DND-41 (cell line): ENCODE measurements at places on chromosomes 5 and 9.
A peak's percentile ranks its signal among the peaks of the same experiment; 100 is the strongest.

GRCh38 chr9:6910032-6910431, 152.3 kb downstream of the KDM4C start:
- no peak for DNase-seq

- DNase-seq, result no peak
Observed at GRCh38 chr5:137815202-137815990, 52.3 kb upstream of the MYOT start.

- no peak for DNase-seq
Observed at GRCh38 chr9:115395511-115396021, 277.6 kb upstream of the TNC start.

- DNase-seq, result no peak
Observed at GRCh38 chr5:56026863-56027300, 32.1 kb upstream of the IL6ST start.

DNA sequence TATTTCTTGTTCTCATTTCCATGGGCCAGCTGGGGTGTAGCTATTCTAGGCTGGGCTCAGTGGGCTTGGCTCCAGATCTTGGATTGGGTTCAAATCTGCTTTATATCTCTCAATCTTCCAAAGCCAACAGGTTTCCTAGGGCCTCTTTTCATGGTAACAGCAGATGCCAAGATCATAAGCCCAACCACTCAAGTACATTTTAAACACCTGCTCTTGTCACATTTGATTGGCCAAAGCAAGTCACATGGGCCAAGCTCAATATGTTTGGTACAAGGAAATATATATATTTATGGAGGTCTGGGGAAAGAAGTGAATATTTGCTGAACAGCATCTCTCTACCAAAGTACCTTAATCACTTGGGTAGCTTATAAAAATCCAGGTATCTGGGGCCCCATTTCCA, 49.5 kb downstream of the MRRF start:
- no peak for DNase-seq

- no peak for DNase-seq
Observed at GRCh38 chr5:92544036-92544435, 1037.0 kb downstream of the NR2F1-AS1 start.

- DNase-seq, result no peak
Observed at GRCh38 chr9:5040730-5041389, 55.8 kb downstream of the JAK2 start.

DNA sequence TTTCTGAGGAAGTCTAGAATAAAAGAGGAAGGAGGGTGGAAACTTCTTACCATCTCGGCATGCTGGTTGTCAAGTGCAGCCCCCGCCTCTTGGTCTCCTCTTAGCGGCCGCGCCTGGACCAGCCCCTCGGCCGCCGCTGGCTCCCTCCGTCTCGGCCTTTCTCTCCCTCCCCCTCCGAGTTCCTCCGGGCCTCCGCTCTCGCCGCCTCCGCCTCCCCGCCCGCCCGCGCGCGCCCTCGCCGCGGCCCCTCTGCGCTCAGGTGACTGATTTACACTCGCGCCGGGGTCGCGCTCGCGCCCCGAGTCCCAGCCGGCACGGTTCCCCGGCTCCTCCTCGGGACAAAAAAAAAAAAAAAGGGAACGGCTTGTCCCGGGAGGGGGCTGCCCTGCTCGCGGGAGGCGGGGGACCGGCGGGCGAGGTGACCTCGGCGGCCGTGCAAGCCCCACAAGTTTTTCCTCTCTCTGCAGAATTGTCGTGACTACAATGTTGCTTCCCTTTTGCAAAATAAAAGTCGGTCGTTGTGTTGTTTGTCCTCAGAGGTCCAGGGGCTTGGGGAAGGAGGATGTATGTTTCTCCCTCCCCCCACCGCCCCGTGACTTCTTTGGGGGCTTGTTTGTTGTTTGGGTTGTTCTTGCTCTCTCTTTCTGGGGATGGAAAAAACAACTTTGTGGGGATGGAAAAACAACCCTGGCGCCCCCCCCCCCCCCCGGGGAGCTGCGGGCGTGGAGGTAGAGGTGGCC, at the start of gene BNC2:
TSS of gene BNC2 (minus strand) at position 75 of the 740 bp plus-strand sequence. CDS start at position 53, 22 bp downstream.
- DNase-seq, result peak; percentile 38

GRCh38 chr5:94910721-94911120, 292.3 kb downstream of the SLF1 start:
- no peak for DNase-seq

- DNase-seq, result no peak
Observed at GRCh38 chr5:71972777-71973473, 134.3 kb upstream of the MAP1B start.
